ENCODE measurements at places on chromosomes 3 and 15.

DNA sequence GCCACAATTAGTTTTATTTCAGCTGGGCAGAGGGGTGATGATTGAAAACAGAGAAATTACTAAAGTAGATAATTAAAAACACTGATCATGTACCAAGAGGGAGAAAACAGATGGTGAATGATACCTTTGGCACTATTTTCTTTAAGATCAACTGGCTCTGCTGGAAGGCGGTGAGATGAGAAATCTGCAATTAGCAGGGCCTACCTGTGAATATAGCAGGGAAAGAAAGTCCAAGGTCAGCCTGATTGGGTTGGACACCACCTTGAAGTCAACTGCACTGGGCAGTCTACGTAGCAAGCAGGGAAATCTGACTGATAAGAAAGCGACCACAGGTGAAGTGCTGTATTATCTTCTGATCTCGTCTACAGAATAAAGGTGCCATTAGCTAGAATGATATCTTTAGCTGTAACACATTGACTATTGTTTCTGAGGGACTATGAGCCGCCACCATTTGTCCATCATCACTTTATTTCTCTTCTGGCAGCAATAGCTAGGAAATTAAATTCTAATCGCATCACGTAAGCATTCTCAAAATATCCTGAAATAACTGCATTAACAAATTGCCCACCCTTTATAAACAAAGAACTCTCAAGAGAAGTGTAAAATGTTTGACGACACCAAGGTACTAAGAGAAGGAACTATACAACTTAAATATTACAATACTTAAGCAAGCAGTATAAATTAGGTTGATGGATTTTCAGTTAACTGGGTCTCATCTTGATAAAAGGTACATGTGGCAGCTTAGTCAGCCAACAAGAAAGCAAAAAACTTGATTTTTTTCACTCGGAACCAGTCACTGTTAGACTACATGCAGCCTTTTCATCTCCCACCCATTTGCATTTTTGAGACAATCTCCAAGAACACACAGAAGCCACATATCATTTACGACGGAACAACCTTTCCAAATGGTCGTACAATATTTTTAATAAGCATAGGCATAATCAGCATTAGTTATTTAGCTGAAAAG is 1.3 kb downstream of the NEDD4 start:
- DNase-seq: no peak

DNA sequence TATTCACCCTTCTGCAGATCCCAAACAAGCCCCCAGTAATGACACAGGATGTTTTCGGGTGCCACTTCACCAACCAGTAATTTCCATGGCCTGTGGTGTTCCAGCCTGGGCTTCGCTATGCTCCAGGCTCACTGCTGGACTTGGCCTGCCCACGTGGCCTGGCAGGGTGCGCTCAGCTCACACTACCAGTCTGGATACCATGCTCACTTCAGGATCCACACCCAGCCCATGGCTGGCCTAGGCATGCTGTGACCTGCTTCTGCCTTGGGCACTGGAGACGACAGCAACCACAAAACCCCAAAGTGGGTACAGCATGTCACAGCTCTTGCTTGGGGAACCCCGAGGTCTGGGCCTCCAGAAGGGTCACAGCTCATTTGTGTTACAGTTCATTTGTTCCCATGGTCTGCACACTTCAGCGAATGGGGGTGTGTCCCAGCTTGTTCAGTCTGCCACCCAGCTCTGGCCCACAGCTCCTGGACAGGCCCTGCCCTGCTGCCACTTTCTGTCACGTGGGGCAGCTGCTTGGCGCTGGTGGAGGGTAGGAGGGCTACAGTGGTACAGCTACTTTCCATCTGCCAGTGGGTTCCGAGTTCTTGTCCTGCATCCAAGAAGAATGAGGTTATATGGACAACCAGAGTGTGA is 650.8 kb downstream of the MCTP2 start:
- DNase-seq: no peak

- DNase-seq: no peak
Measured at GRCh38 chr15:32029409-32029861, 880 bp upstream of the CHRNA7 start.

- no peak for DNase-seq
Measured at GRCh38 chr3:140461250-140461649, 216.6 kb upstream of the TRIM42 start.

GRCh38 chr3:126983653-126984390 is 907 bp downstream of the PLXNA1 start:
- peak; percentile 22 for DNase-seq

DNA sequence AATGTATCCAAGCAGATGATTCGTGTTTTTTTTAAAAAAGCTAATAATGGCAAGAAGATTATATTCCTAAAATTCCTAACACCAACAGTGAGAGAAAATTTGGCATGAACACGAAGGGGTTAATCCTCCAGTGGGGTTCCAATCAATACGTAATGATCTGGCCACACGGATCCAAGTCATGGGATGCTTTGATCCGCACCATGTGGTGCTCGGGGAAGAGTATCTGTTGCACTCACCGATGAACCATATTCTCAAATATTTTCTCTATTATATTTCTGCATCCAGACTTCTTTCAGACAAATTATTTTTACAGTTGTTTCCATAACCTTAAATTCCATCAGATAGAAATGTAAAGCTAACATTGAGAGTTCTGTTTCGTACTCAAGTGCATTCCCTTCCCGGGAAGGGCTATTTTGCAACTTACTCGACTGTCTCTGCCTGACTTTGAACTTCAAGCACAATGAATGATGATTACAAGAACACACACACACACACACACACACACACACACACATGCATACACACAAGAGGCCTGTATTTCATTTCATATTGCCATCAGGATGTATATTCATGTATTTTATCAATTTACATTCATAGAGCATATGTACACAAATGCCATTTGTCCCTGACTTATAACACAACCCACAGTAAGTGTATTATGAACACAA is 567.2 kb downstream of the FOXP1 start:
- DNase-seq: no peak

Data from T follicular helper cell (primary cell).